Kasumi-1 (cell line): ENCODE measurements at places on chromosomes 12 and 14.

DNA sequence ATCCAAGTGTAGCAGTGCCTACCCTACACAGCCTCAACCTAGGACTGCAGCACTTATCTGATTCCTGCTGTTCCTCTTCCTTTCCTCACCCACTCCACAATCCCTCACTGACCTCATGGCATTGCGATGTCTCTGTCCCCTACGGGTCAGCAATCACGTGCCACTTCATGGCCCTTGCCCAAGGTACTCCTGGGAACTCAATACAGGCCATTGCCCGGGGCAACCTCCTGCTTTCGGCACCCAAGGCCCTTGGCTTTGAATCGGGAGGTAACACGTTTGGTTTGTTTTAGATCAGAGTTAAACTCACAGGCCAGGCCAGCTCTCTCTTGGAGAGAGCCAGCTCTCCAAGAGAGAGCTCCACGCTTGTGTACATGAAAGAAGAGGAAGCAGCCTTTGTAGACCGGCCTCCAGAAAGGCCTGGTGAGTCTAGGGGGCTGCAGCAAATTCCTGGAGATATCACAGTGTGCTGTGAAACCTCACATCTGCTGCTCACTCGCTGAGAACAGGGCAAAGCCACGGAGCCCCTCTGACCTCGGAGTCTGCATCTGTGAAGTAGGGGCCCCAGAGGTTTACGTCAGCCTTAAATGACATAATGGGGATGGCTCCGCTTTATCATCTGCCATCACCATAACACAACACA is 12.2 kb downstream of the CLMN start:
- no peak for DNase-seq

DNA sequence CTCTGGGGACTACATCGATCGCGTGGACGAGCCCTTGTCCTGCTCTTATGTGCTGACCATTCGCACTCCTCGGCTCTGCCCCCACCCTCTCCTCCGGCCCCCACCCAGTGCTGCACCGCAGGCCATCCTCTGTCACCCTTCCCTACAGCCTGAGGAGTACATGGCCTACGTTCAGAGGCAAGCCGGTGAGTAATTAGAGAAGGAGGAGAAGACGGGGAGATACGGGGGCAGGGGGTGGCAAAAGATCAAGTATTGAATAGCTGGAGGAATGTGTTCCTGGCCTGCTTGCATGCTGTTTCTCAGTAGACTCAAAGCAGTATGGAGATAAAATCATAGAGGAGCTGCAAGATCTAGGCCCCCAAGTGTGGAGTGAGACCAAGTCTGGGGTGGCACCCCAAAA is 21.9 kb downstream of the OS9 start:
- DNase-seq: no peak

DNA sequence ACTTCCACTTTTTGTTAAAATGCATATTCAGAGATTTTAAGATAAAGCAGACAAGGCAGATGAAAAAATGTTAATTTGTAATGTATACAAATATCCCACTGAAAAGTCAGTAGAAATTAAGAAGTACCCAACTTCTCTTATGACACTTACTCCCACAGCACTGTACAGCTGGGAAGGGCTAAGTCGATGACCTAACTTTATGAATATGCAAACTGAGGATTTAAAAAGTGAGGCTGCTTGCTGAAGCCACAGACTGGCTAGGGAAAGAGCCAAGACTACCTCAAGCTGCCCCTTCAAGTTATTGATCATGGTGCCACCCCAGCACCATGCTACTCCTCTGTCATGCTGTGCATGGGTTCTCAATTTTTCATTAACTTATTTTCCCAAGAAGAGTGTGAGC is 17.0 kb downstream of the PPM1H start:
- DNase-seq: no peak

- DNase-seq: no peak
Observed at GRCh38 chr14:65472189-65472588, 59.7 kb downstream of the FUT8 start.

DNA sequence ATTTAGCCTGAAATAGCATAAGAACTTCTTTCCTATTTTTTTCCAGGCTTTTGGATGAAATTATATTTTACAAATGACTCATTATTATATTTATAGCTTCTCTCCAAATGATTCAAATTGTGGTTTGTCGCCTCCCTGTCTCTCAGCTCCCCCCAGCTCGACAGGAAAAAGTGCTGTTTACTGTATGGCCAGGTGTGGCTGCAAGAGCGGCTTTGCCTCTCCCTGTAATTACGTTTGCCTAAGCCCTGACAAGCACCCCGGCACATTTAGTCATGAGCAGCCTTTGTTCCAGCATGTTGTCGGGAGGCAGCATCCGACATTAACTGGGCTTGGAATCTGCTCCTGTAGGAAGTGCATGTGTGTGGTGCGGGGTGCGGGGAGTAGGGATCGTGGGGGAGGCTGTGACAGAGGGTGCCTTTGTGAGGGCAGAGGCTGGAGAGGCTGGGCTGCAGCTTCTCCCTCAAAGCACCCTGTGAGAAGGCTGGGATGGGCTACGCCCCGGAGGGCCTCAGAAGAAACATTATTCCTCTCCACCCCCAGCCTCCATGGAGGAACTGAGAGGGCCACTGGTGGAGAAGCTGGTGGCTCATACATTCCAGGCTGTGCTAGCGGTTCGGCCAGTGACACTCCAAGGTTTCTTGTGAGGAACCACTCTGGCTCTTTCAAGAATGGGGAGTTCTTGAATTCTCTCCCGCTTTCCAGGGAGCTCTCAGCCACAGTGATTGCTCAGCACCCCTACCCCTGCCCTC is 42.1 kb upstream of the CTDSP2 start:
- no peak for DNase-seq

GRCh38 chr14:68756000-68756481 is 36.8 kb downstream of the ZFP36L1 start:
- no peak for DNase-seq

DNA sequence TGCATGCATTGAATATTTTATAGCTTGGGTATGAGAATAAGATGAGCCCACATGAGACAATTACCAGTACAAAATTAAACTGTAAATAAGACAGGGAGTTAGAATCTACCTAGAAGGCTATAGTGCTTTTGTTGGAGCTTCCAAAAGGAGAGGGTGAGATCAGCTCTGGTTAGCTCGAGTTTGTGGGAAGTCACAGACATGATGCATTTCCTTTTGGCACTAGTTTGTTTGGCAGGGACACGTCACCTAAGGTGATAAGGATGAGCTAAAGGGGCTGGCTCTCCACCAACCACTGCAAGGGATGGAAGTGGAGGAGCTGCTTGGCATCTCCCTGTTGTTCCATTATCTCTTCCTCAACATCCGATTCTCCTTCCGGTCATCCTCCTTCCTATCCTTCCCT is 48.5 kb upstream of the CPM start:
- DNase-seq: no peak

DNA sequence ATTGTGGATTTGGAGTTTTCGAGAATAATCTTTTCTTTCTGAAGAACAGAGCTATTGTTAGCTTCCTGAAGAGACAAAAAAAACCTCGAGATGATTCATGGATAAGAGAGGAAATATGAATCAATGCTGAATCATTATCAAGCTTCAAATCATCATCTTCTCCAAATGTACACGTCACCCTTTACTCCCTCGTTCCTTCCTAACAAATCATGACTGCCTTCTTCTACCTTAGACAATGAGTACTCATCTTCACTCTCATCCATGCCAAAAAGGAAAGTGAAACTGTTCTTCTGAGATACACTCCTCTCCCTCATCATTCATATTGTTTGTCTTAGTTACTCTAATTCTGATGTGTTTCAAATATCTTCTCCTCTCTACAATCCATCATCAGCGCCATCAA is 1115.8 kb upstream of the ATXN7L3B start:
- DNase-seq: no peak

GRCh38 chr12:88782351-88782750 is 202.1 kb upstream of the KITLG start:
- DNase-seq: no peak

DNA sequence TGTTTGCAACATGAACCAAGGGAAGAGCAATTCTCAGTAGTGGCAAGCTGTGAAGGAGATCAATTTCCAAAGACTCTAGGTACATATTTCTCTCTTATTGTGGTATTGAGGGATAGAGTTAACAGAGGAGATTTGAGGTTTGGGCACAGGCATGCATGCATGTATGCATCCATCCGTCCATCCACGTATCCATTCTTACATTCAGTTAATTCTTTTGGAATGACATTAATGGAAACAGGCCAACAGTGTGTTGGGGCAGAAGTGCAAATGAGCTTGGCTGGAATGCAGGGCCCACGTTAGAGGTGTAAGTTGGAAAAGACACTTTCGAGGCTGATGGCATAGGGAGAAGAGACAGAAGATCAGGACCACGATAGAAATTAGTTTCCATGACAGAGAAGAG is 216.9 kb upstream of the PELI2 start:
- DNase-seq: no peak

GRCh38 chr12:112710414-112710813 is 81.1 kb upstream of the RPH3A start:
- no peak for DNase-seq
